Fibroblast of the aortic adventitia (primary cell): ENCODE measurements at places on chromosomes 12 and 14. TPM values are rescaled to one million over a fixed set of nuclear protein-coding genes. Genes with fewer than 3 reads are reported as not detected.

CYP46A1 gene
- 0.36 and 0.49 TPM in 2 replicates for total RNA-seq

ZNF385A gene
- 0.99 and 1.6 TPM in 2 replicates for total RNA-seq

CD63 gene
- total RNA-seq: 2,365 and 6,536 TPM in 2 replicates

TAS2R10 gene
- 2.3 TPM in 1 of 2 replicates, not detected in the other for total RNA-seq

HPD gene
- total RNA-seq: 1.1 and 1.8 TPM in 2 replicates

PRKCH gene
- total RNA-seq: 4.2 and 17.0 TPM in 2 replicates

SLC25A29 gene
- total RNA-seq: 10.4 and 11.5 TPM in 2 replicates

TAOK3 gene
- total RNA-seq: 27.8 and 61.2 TPM in 2 replicates

BIN2 gene
- total RNA-seq: under 0.01 TPM in 1 of 2 replicates, not detected in the other

HRK gene
- 0.41 TPM in 1 of 2 replicates, not detected in the other for total RNA-seq

FAIM2 gene
- total RNA-seq: 12.9 and 13.8 TPM in 2 replicates

MANSC4 gene
- not detected in 2 replicates for total RNA-seq

VRTN gene
- total RNA-seq: not detected in 2 replicates

ZBTB1 gene
- total RNA-seq: 56.5 and 76.9 TPM in 2 replicates

MAP3K9 gene
- under 0.01 and 0.33 TPM in 2 replicates for total RNA-seq

DPF3 gene
- total RNA-seq: 1.3 and 16.3 TPM in 2 replicates

FCF1 gene
- 52.2 and 52.3 TPM in 2 replicates for total RNA-seq

RERGL gene
- not detected in 2 replicates for total RNA-seq

CEP128 gene
- 4.1 and 12.2 TPM in 2 replicates for total RNA-seq

TPPP2 gene
- total RNA-seq: not detected in 2 replicates

SERPINA3 gene
- 5.3 and 13.6 TPM in 2 replicates for total RNA-seq

RNASE1 gene
- 1.7 TPM in 1 of 2 replicates, not detected in the other for total RNA-seq

PROX2 gene
- not detected in 2 replicates for total RNA-seq

PHC1 gene
- 27.6 and 31.6 TPM in 2 replicates for total RNA-seq

DEGS2 gene
- total RNA-seq: 0.16 TPM in 1 of 2 replicates, not detected in the other

SPPL3 gene
- 15.9 and 18.3 TPM in 2 replicates for total RNA-seq

INHBE gene
- 0.16 and 0.99 TPM in 2 replicates for total RNA-seq
